NCI-H1417 treated with DMSO at 0.1 percent for 48 hours (cell line): ENCODE measurements at places on chromosomes 13 and 19.

- no peak for DNase-seq
Observed at GRCh38 chr19:18304458-18305310, 18.2 kb downstream of the LSM4 start.

DNA sequence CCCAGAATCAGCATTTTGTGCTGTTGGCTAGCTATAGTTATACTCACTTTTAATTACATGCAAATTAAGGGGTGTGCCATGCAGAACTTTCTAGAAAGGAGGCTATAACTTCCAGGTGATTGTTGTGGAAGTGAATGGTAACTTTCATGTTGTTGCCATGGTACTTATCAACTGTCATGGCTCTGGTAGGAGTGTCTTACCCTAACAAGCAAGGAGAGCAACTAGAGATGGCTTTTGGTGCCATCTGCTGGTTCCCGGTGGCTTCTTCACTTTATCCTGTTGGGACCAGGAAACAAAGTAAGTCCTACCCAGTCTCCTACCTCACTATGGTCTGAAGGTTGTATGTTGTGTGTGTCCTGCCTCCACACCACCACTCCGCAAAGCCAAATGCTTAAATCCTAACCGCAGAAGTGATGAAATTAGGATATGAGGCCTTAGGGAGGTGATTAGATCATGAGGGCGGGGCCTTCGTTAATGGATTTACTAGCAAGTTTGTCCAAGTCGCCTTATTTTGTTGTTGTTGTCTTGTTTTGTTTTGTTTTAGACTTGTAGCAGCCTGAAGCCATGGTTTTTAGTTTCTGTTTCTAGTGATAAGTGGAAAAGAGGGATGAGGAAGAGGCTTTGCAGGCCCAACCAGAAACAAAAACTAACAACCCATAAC is 22.6 kb downstream of the FBXL12 start:
- DNase-seq = peak; percentile 52

- no peak for DNase-seq
Observed at GRCh38 chr19:15629003-15629880, 11.5 kb upstream of the CYP4F3 start.

GRCh38 chr13:22276616-22277015 is 605.7 kb downstream of the FGF9 start:
- no peak for DNase-seq

DNA sequence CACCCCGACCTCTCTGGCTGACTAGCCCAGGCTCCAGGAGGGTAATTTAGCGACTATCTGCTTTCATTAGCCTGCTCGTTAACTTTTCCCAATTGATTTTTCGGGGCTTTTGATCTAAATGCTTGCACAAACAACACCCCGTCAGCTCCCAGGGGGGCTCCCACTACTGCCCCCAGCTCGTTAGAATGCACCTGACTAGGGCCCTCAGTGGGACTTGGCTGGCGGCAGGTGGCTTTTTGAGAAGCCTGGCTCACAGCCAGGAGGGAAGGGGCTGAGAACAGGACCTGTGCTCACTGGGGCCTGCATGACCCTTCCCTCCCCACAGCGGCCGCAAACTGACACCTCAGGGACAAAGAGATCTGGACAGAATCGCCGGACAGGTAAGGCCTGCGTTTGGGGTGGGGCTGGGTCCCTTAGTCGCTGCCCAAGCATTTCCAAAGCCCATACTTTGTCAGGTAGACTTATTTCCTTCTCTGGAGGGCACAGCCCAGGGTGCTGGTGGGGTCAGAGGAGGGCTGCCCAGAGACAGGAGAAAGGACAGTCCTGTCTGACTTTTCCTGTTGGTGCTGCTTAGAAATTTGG is 7.6 kb upstream of the CD79A start:
- DNase-seq = no peak

- no peak for DNase-seq
Observed at GRCh38 chr13:30107521-30108136, 199.7 kb downstream of the KATNAL1 start.

DNA sequence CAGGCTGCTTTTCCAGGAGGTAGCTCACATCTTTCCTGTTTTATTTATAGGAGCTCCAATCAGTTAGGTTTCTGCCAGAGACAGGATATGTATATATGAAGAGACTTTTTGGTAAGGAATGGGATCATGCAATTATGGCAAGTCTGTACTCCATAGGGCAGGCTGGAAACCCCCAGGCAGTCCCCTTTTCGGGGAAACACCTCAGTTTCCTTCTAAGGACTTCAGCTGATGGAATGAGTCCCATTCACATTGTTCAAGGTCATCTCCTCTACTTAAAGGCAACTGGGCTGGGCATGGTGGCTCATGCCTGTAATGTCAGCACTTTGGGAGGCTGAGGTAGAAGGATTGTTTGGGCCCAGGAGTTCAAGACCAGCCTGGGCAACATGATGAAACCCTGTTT is 10.9 kb upstream of the SLC25A42 start:
- DNase-seq = no peak

- DNase-seq = no peak
Observed at GRCh38 chr13:92028695-92029094, 630.3 kb downstream of the GPC5 start.

DNA sequence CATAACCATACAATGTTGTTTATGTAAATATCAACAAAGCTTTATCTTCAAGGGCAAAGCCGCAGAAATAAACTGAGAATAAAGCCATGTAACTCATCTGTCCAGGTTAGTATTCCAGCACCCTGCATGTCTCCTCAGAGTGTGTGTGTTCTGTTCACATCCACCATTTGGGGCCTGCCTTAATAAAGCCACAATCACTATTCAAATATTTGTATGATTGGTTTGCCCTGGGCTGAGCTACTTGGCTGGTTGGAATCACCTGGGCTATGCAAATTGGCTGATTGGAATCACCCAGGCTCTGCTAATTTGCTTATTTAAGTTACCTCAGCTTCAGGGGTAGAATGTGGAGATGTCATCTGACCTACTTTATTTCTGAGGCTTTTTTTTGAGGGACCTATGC is 42.4 kb upstream of the ZNF737 start:
- DNase-seq = no peak

GRCh38 chr19:12722566-12723380 is 959 bp downstream of the TNPO2 start:
- peak; percentile 90 for DNase-seq

- DNase-seq = no peak
Observed at GRCh38 chr19:40465025-40465556, 454 bp downstream of the BLVRB start.

- DNase-seq = no peak
Observed at GRCh38 chr13:32497589-32497988, 41.0 kb downstream of the N4BP2L2 start.

DNA sequence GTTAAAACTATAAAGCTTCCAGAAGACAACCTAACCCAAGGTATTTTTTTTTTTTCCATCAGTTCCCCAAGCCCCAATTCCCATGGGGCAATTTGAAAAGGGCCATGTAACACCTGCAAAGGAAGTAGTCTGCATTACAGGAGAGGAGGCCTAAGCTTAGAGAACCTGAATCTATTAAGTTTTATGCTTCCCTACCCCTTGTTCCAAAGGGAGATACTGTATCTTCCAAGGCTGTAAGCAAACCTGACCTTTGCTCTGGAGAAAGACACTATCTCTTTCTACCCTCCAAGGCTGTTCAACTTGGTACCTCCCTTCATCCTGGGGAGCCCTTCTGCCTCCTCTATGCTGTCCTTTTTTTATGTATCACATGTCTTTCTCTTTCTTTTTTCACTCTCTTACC is 15.0 kb downstream of the KATNAL1 start:
- DNase-seq = no peak

GRCh38 chr13:75639454-75639853 is 3.3 kb downstream of the LMO7 start:
- DNase-seq = no peak

DNA sequence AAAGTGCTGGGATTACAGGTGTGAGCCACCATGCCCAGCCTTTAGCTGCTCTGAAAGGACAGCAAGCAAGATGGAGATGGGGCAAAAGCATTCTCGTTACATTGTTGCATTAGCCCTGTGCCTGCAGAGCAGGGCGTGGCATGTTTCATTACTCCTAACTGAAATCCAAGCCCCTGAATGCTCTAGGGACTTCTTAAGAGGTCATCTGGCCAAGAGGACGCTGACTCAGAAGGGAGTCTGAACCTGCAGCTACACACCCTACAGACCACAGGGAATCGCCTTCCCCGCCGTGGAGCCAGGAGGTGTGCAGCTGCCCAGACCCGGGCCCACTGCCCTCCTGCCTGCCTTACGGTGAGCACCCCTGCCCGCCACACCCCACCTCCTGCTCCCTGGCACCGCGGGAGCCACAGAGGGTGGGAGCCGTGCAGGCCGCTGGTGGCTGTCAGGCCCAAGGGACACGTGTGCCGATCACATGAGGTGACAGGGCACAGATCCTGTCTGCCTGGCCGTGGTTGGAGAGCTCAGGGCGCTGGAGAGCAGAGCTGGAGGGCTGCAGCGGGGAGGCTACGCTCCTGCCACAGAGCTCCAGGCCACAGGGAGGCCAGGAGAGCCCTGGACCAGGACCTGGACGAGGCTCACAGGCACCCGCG is 27.2 kb downstream of the ADPRHL1 start:
- DNase-seq = no peak
